DMS53 (cell line): ENCODE measurements at places on chromosomes 1 and 21.
A peak's percentile ranks its signal among the peaks of the same experiment; 100 is the strongest.

GRCh38 chr21:15754640-15755039 lies 24.9 kb downstream of the USP25 start:
- peak; percentile 55 for DNase-seq

- DNase-seq = no peak
These were observed 2.8 kb upstream of the C1orf162 start for GRCh38 chr1:111471012-111471411.

- DNase-seq = no peak
These were observed 8.4 kb downstream of the IFNAR2 start for GRCh38 chr21:33238146-33238545.

DNA sequence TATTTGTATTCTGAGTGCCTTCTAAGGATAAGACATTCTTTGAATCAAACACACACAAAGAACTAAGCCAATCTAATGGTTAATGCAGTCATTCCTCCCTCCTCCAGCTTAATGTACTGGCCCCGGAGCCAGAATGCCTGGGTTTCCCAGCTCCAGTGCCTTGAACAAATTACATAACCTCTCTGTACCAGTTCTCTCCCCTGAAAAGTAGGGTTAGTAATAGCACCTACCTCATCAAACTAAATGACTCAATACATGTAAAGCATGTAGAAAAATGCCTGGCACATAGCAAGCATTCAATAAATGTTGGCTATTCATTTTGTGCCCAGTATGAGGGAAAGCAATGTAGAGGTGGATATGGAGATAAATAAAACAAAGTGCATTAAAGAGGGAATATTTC lies 14.0 kb downstream of the C1orf52 start:
- DNase-seq = no peak

DNA sequence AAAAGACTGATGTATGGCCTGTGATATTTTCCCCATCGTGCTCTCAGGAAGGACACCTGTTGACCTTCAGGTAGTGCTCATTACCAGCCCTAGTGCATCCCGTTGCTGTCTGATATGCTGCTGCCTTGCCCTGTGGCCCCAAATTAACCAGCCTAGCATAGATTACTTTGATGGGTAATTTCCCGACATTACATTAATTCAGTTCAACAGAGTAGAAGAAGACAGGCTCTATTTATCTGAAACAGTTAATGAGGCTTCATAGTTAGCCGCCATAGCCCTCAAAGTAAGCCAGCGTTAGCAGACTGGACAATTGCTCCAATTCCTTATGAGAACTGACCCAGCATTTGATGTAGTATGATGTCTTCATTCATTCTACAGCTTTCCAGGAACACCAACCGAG lies 257.6 kb downstream of the OLFM3 start:
- no peak for DNase-seq

DNA sequence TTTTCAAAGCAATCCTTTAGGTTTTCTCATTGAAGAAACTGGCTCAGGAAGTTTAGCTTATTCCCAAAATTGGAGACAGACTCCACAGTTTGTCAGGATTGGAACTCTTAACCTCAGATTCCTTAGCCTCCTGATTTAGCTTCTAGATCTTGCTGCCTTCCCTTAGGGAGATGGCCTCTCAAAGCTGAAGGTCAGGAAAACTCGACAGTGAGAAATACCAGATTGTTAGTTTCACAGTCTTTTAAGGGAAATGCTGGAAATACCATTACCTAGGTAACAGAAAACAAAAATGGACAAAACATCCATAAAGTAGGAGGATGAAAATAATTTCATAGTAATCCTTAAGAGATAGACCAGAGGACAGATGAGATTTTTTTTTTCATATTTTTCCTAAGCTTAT lies 7.8 kb downstream of the RASAL2 start:
- no peak for DNase-seq

DNA sequence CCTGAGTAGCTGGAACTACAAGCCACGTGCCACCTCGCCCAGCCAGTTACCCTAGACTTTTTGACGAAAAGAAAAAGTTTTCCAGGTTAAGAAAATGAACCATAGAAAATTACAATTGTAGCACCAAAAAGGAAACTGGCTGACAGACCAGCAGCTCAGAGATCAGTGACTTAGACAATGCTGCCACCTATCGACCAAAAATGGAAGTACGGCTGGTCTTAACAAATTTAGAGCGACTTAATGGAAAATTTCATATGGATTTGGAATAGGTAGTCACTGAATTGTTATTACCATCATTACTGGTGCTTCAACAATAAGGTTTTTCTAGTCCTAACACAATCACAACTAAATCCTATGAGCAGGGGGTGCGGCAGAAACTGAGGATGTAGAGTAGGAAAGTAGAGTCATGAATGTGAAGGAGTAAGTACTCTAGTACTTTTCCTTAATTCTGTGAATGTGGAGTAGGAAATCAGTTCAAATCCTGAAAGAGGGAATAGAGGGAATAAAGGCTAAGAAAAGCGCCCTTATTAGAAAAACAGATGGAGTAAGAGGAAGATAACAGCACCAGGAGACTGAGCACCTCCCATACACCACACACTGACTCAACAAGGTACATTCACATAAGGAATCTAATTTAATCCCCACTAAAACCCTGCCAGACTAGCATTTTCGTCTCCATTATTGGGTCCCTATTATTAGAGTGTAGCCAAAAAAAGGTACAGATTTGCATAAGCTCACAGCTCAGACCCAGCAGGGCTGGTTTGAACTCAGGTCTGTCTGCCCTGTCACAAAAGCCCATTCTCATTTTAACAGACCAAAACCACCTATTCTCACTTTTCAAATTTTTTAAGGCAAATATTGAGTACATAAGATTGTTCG lies 37.9 kb upstream of the MGST3 start:
- DNase-seq = peak; percentile 76

DNA sequence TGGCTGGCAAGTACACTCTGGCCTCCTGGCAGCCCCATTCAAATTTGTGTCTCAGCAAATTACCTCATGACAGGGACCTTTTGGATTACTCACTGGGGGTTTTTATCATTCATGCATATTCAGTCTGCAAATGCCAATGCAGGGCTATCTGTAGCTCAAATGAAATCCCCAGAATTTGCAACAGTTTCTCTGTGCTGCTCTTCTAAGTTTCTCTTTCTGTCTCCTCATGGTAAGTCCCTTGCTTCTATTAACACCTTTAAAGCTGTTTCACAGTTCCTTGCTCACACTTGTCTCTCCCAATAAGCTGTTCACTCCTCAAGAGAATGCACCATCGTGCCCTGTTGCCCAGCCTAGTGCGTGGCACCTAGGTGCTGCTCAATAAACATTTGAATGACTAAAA lies 3.3 kb upstream of the FAM78B start:
- no peak for DNase-seq

- DNase-seq = no peak
These were observed 35.2 kb upstream of the PDE4B start for GRCh38 chr1:65757531-65757930.

DNA sequence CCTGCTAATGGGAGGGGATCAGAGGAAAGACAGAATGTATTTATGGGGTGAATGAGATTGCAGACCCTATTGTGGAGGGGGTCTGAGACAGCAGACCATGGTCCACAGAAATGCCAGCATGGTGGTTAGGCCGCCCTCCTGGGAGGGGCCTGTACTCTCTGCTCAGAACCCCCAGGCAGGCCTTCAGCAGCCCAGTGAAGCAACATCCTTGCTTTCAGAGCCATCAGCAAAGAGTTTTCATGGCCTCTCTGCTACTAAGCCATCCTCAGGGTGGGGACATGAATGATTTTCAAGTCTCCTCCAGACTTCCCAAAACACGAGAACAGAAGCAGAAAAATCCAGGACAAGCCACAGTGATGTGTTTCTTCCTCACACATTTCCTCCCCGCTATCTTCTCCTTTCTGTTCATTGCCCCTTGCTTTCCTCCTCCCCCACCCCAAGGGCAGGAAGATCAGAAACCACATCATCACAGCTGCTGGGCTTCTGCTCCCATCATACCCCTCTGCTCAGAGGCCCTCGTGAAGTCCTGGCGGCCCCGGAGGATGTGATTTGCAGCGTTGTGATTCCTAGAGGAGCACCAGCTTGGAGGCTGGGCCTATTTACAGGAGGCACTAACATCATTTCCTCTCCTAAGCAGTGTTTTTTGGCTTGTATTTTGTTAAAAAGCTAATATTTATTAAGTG lies 48.0 kb downstream of the ABCA4 start:
- no peak for DNase-seq

DNA sequence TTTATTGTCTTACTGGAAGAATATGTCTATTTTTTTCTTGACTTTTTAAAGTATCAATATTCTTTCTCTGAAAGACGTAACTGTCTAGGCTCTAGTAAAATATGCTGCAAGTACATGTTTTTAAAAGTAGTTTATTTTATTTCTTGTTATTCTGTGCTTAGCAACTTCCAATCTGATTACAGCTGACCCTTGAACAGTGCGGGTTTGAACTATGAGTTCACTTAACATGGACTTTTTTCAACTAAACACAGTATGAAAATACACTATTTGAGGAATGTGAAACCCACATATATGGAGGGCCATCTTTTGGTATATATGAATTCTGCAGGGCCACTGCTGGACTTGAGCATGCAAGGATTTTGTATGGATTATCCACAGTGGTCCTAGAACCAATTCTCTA lies 26.8 kb downstream of the GBP6 start:
- DNase-seq = no peak

DNA sequence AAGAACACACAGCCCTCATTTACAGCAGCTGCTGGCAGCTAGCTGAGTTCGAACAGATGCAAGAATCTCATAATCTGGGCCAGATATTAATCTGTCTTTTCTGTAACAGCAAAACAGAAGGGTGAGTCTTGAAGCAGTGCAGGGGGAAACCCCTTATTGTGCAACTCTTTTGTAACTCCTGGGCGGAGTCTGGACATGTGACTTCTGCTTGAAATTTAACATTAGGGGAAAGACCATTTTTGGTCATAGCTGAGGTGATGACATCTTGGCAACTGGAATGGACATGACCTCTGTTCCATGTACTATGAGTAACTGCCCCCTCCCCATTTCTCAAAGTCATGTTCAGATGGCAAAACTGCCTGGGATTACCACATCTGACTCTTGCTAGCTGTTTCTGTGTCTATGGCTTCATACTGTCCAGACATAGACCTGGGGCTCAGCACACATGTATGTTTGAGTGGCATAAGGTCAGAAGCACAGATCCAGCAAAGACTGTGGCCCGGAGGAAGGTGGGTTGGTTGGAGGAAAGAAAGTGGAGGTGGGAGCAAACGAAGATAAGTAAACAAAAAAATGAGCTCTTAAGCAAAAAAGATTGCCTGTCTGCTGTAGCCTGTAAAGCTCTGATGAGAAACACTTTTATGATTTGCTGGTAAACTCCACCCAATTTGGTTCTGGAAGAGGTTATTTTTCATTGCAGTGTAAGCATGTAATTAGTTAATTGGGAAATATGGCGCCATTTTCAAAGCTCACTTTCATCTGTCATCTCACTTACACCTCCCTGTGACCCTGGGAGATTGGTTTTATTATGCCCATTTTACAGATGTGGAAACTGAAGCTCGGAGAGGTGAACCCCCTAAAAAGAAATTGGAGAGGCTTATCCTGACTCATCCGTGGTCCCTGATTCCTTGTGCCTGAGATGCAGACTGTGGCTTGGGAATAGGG lies 26.1 kb downstream of the ETS2 start:
- no peak for DNase-seq

DNA sequence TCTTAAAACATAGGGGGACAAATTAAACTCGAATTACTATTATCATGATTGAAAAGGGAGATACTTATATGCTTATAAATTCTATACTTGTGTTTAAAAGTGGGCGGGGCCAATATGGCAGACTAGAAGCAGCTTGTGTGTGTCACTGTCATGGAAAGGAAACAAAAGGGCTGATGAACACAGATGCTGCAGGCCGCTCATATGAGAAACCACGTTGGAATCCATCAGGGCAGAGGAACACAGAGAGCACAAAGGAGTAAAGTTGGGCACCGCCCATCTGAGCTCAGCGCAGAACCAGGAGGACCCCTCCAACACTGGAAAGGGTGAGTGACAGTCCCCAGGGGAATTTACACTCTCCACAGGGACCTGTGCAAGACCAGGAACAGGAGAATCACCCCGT lies 107.0 kb downstream of the SLC5A9 start:
- no peak for DNase-seq

- DNase-seq = no peak
These were observed 63.6 kb downstream of the CAMTA1 start for GRCh38 chr1:6848816-6849215.
